DMS 273 treated with DMSO at 0.1 percent for 48 hours (cell line): ENCODE measurements at places on chromosomes 12 and 14.

GRCh38 chr12:132690112-132690511 is 2.7 kb downstream of the PXMP2 start:
- DNase-seq: no peak

DNA sequence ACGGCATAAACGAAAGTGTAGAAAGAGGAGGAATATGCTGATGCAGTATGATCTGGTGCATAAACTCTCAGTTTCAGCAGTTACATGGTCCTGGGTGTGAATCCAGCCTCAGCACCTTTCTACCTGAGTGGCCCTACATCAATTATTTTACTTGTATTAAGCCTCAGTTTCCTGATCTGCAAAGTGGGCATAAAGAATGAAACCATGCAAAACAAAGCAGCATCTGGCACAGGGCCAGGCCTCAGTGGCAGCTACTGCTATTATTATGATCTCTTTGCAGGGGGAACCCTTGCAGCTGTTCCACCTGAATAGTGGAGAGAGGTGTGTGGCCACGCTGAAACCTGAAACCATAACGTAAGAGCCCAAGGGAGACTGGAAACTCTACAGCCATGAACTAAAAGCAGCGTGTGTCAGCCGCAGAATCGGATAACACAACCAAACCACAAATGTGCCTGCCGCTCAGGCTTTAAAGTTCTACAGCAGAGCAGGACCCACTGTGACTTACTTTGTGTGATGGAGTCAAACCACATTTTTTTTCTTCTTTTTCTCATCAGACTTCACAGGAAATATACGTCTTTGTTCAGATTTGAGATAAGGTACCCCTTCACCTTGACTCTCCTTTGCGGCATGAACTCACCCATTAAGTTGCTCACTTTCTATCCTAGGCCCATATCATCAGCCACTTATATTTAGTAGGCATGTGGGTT is 29.2 kb upstream of the FOS start:
- no peak for DNase-seq

GRCh38 chr12:111010061-111010460 is 89.7 kb upstream of the MYL2 start:
- DNase-seq: no peak

- no peak for DNase-seq
Measured at GRCh38 chr12:39441189-39441962, 1.5 kb downstream of the KIF21A start.

DNA sequence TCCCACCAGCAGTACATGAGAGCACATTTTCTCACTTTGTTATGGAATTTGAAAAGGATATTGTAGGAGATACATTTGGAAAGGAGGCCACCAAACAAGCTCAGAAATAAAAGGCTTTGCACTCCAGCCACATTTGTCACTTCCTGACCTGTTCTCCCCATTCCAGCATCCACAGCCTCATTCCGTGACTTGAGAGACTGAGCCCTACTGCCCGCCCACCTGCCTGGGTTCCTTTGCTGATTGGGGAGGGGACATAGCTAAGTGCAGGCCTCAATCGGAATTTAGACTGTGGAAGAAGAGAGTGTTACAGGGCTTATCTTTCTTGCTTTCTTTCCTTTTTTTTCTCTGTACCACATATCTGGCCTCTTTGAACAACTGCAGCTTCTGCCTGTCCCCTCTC is 735.4 kb upstream of the TMEM132C start:
- DNase-seq: no peak

- no peak for DNase-seq
Measured at GRCh38 chr14:71078500-71078899, 171.2 kb downstream of the PCNX1 start.

- no peak for DNase-seq
Measured at GRCh38 chr14:24432259-24433131, 2.7 kb downstream of the KHNYN start.

DNA sequence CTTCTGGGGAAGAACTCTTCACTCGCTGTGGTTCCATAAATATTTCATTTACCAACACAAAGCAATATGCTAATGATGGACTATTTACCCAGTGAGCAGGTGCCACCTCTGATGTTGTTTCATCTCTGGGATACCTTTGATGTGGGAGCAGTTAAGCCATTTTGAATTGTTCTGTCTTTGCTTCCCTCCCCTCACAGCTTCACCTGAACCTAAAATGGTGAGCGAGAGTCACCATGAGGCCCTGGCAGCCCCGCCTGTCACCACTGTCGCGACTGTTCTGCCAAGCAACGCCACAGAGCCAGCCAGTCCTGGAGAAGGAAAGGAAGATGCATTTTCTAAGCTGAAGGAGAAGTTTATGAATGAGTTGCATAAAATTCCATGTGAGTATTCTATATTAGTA is 352.7 kb downstream of the SYT1 start:
- DNase-seq: no peak

- no peak for DNase-seq
Measured at GRCh38 chr12:130796985-130797686, 41.9 kb downstream of the STX2 start.

DNA sequence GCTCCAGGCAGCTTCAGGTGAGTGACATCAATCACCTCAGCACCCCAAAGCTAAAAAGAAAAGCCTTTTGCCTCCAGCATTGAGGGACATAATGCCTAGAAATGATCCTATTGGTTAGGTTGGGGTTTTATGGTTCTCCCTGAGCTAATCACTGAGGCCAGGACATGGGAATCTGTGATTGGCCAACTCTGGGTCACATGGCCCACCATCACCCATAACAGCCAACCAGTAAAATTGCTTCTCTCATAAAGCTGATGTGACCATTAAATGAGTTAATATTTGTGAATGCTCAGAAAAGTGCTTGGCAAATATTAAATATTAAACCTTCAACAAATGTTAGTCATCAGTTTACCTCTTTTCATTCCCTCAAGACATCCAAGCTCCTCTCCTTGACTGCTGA is 60.2 kb downstream of the TBX3 start:
- DNase-seq: no peak

GRCh38 chr14:74574706-74575105 is 37.3 kb downstream of the LTBP2 start:
- DNase-seq: no peak

- DNase-seq: no peak
Measured at GRCh38 chr14:98163873-98164272, 1108.1 kb downstream of the BCL11B start.
